Heart left ventricle (tissue), 16 donors: ENCODE measurements at places on chromosomes 4 and X. TPM values are rescaled to one million over a fixed set of nuclear protein-coding genes. Genes with fewer than 3 reads are reported as not detected.
A peak's percentile ranks its signal among the peaks of the same experiment; 100 is the strongest.

Gene ATP5ME
- 635 TPM for total RNA-seq

Gene COL4A5
- 7.2 TPM for total RNA-seq

Gene RASL11B
- total RNA-seq = 5.5 TPM

Gene XAGE2
- not detected for total RNA-seq

Gene XAGE1A
- total RNA-seq = not detected

Gene PASD1
- 0.06 TPM for total RNA-seq

Gene GTPBP6
- 49.9 TPM for total RNA-seq

DNA sequence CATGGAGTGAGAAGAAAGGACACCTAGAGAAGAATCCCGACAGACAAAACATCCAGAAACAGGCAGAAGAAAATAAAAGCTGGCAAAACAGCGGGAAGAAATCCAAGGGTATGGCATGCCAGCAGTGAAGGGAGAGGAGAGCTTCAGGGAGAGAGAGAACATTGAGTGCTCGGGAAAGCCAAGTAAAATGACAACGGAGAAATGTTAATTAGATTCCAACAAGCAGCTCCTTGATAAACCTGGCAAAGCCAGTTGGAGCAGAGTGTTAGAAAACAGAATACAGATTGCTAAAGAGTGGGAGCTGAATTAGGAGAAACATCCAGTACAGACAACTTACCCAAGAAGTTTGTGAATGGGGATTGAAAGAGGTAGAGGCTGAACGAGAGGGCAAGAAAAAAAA is 40.4 kb upstream of the MAOA start:
- H3K4me1 ChIP-seq = no peaks in the 10 kb centered on the region
- H3K36me3 ChIP-seq = no peaks in the 10 kb centered on the region

- no peaks in the 10 kb centered on the region for H3K36me3 ChIP-seq
- no peak overlapping the region for H3K4me3 ChIP-seq
- no peak overlapping the region for H3K27ac ChIP-seq
Observed at GRCh38 chrX:121307449-121307848, 260.0 kb downstream of the GLUD2 start.

DNA sequence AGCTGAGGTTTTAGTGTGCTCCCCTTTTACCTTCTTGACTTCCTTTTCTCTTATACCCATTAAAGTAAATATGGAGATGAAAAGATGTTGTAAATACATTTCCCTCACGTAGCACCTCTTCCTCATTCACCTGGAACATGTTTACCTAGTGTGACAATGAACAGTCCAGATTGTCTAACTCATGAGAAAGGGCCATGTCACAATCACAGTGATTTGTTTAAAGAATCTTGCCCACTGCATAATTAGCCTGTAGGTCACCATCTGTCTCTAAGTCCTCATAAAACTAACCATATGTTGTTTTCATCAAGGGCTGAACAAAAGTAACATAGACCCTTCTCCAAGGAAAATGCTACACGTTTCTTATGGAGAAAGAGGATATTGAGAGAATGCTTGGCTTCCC is 85.7 kb downstream of the TSPAN5 start:
- no peak for DNase-seq
- H3K4me1 ChIP-seq = peaks cover 4% of the 10 kb centered on the region
- H3K36me3 ChIP-seq = no peaks in the 10 kb centered on the region

DNA sequence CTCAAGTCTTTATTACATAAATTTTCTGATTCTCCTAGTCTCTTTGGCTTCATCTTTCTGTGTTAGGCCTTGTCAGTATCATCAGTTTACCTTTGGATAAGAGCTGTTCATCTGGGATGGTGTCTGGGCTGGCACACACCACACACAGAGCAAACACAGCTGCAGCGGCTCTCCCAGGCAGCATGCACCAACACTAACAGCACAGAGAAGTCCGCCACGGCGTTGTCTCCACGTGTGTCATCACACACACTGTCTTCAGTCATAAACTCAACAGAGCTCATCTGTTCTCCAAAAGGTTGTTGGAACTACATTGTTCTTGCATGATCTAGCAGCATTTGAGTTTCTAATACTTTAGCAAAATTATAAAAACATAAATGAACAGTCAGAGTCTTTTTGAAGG is 851.9 kb upstream of the FRG1 start:
- DNase-seq = no peak
- no peak overlapping the region for H3K4me3 ChIP-seq
- H3K27ac ChIP-seq = no peak overlapping the region
- H3K27me3 ChIP-seq = no peaks in the 10 kb centered on the region
- H3K4me1 ChIP-seq = no peaks in the 10 kb centered on the region

DNA sequence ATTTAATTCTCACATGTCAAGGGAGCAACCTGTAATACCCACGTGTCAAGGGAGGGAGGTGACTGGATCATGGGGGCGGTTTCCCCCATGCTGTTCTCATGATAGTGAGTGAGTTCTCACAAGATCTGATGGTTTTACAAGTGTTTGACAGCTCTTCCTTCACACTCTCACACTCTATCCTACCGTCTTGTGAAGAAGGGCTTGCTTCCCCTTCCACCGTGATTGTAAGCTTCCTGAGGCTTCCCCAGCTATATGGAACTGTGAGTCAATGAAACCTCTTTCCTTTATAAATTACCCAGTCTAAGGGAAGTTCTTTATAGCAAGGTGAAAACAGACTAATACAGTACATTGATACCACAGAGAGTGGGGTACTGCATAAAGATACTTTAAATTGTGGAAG is 17.7 kb downstream of the USP27X start:
- no peaks in the 10 kb centered on the region for H3K27me3 ChIP-seq
- H3K27ac ChIP-seq = no peak overlapping the region
- no peaks in the 10 kb centered on the region for H3K36me3 ChIP-seq
- H3K4me3 ChIP-seq = no peak overlapping the region
- no peaks in the 10 kb centered on the region for H3K4me1 ChIP-seq

DNA sequence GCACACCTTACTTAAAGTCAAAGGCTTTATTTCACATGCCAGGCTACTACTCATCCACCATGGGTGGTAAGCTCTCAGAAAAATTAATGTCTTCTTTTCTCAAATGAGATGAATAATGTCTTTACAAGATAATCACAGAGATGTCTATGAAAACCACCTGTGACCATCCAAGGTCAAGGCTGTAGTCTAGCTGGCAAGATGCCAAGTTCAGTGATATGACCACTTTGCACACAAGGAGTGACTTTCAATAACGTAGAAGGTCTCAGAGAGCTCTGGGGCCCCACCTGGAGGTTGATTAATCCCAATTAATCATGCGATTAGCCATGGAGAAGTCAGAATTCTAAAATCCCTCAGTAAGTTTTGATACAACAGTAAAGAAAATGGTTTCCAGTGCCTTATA is 20.5 kb downstream of the ANOS1 start:
- no peak for DNase-seq
- no peak overlapping the region for H3K27ac ChIP-seq
- no peaks in the 10 kb centered on the region for H3K36me3 ChIP-seq
- no peaks in the 10 kb centered on the region for H3K27me3 ChIP-seq

GRCh38 chr4:96317891-96318290 is 478.0 kb downstream of the PDHA2 start:
- no peaks in the 10 kb centered on the region for H3K4me1 ChIP-seq
- peak overlapping the region; percentile 9 for H3K4me3 ChIP-seq
- no peaks in the 10 kb centered on the region for H3K36me3 ChIP-seq
- no peak for DNase-seq
- no peaks in the 10 kb centered on the region for H3K27me3 ChIP-seq
